ENCODE measurements at places on chromosomes 12 and 14. TPM values are rescaled to one million over a fixed set of nuclear protein-coding genes. Genes with fewer than 3 reads are reported as not detected.

- H3K27ac ChIP-seq = no peak overlapping the region
- no peaks in the 10 kb centered on the region for H3K36me3 ChIP-seq
- no peaks in the 10 kb centered on the region for H3K27me3 ChIP-seq
- H3K4me3 ChIP-seq = no peak overlapping the region
- DNase-seq = no peak
These were observed 169.5 kb upstream of the RTL1 start for GRCh38 chr14:101072945-101073597.

DNA sequence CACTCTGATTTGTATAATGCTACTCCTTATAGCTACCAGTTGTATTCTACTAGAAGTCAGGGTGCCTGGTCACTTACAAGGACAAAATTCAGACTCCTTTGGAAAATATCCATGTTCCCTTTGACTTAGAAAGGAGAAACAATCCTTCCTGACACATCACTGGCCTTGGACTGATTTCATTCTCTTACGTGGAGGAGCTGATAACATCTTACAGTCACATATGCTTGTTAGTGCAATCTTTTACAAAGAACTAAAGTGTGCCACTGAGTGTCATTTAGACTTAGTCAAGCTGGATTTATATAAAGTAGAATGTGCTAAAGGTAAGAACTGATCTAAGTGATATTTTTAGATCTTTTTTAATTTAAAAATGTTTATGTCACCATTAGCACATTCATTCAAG is 131.0 kb upstream of the TMTC2 start:
- DNase-seq = no peak
- H3K36me3 ChIP-seq = no peaks in the 10 kb centered on the region
- H3K27me3 ChIP-seq = no peaks in the 10 kb centered on the region

GRCh38 chr14:27040552-27040951 is 442.7 kb upstream of the NOVA1 start:
- H3K4me1 ChIP-seq = no peaks in the 10 kb centered on the region
- no peaks in the 10 kb centered on the region for H3K27me3 ChIP-seq
- no peaks in the 10 kb centered on the region for H3K36me3 ChIP-seq
- no peak overlapping the region for H3K27ac ChIP-seq

DNA sequence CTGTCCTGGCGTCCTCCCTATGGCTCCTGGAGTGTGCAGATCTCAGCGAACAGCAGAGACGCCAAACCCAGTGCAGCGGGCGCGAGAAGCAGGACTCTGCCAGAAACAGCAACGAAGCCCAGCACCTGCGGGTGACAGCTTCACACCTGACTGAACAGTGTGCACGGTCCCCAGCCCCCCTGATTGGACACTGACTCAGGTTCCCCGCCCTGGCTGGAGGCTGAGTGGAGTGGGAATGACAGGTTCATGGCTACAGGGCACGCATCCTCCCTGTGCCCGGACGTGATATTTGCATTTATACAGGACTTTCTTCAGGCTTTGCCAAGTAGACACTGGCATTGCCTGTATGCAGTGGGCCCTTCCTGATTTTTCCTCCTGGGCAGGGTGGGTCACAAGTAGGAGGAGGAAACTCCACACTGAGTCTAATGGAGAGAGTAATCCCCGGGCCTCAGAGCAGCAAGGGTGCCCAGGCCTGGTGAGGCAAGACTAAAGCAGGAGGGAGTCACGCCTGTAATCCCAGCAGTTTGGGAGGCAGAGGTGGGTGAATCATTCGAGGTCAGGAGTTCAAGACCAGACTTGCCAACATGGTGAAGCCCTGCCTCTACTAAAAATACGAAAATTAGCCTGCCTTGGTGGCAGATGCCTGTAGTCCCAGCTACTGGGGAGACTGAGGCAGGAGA is 71.6 kb downstream of the ASCL4 start:
- peaks cover 23% of the 10 kb centered on the region for H3K27me3 ChIP-seq
- no peaks in the 10 kb centered on the region for H3K36me3 ChIP-seq
- DNase-seq = no peak

DNA sequence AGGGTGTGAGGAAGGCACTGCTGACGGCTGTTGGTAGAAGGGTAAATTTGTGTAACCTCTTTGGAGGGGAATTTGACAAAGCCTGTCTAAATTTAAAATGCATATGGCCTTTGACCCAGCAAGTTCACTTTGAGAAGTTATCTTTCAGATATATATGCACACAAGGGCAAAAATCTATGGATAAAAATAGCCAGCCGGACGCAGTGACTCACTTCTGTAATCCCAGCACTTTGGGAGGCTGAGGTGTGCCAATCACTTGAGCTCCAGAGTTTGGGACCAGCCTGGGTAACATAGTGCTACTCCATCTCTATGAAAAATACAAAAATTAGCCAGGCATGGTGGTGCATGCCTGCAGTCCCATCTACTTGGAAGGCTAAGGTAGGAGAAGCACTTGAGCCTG is 13.4 kb downstream of the UBC start:
- H3K4me3 ChIP-seq = no peak overlapping the region
- no peak for DNase-seq
- H3K27ac ChIP-seq = no peak overlapping the region
- no peaks in the 10 kb centered on the region for H3K27me3 ChIP-seq

GRCh38 chr14:68253160-68253780 is 433.7 kb downstream of the RAD51B start:
- H3K4me1 ChIP-seq = peaks cover 30% of the 10 kb centered on the region
- H3K27ac ChIP-seq = no peak overlapping the region
- no peaks in the 10 kb centered on the region for H3K27me3 ChIP-seq
- H3K36me3 ChIP-seq = no peaks in the 10 kb centered on the region
- H3K4me3 ChIP-seq = no peak overlapping the region
- no peak for DNase-seq

GRCh38 chr14:91146661-91147060 is 32.8 kb downstream of the DGLUCY start:
- no peaks in the 10 kb centered on the region for H3K36me3 ChIP-seq
- H3K27ac ChIP-seq = peak overlapping the region; percentile 30
- no peaks in the 10 kb centered on the region for H3K27me3 ChIP-seq

GRCh38 chr12:131687346-131688125 is 23.4 kb upstream of the SFSWAP start:
- H3K4me3 ChIP-seq = no peak overlapping the region
- no peak for DNase-seq
- H3K27me3 ChIP-seq = no peaks in the 10 kb centered on the region
- no peaks in the 10 kb centered on the region for H3K36me3 ChIP-seq
- no peak overlapping the region for H3K27ac ChIP-seq
- H3K4me1 ChIP-seq = no peaks in the 10 kb centered on the region

- H3K27me3 ChIP-seq = no peaks in the 10 kb centered on the region
- no peak overlapping the region for H3K27ac ChIP-seq
- H3K36me3 ChIP-seq = no peaks in the 10 kb centered on the region
- peaks cover 6% of the 10 kb centered on the region for H3K4me1 ChIP-seq
These were observed 50.5 kb downstream of the IRF2BPL start for GRCh38 chr14:76977793-76978720.

GRCh38 chr14:100884456-100884855 is 19.1 kb downstream of the RTL1 start:
- no peaks in the 10 kb centered on the region for H3K27me3 ChIP-seq
- H3K4me1 ChIP-seq = no peaks in the 10 kb centered on the region
- H3K36me3 ChIP-seq = no peaks in the 10 kb centered on the region
- no peak for DNase-seq

- peaks cover 29% of the 10 kb centered on the region for H3K36me3 ChIP-seq
- no peaks in the 10 kb centered on the region for H3K4me1 ChIP-seq
- no peak overlapping the region for H3K4me3 ChIP-seq
- H3K27ac ChIP-seq = no peak overlapping the region
- no peak for DNase-seq
These were observed 41.4 kb downstream of the CBX5 start for GRCh38 chr12:54238531-54238930.

DNA sequence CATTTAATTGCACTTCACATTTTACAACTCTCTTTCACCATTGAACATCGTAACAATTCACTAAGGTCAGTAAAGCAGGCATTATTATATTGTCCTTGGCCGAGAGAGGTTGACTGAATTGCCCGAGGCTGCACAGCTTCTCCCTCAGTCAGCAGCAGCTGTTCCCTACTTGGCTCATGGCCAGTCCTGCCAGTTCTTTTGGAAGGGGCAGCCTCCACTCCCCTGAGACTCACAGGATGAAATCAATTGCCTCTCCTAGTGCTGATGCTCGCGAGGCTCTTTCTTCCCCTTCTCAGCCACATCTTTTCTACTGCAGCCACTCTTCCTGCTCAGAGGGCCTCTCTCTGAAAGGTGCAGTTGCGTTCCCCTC is 79.9 kb upstream of the KCNA1 start:
- no peak for DNase-seq
- H3K4me1 ChIP-seq = no peaks in the 10 kb centered on the region
- peaks cover 8% of the 10 kb centered on the region for H3K27me3 ChIP-seq
- H3K27ac ChIP-seq = no peak overlapping the region
- no peak overlapping the region for H3K4me3 ChIP-seq
- H3K36me3 ChIP-seq = no peaks in the 10 kb centered on the region

DNA sequence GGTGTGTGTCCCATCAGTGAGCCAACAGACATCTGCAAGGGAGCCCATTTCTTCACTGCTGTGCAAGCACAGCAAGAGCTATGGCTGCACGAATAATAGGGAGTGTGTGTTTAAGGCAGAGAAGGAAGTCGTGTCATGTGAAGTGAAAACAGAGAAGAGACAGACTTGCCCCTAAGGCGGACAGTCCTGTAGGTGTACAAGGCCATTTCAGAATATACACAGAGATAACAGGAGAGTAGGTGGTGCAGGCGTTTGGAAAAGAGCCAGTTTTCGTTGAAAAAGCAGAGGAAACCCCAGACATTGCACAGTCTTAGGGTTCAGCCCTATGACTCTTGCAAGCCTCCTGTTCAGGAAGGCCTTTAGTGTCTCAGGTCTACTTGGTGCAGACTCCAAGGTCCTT is 46.3 kb upstream of the RNU6-8 start:
- no peak overlapping the region for H3K27ac ChIP-seq
- no peaks in the 10 kb centered on the region for H3K36me3 ChIP-seq
- peaks cover 5% of the 10 kb centered on the region for H3K4me1 ChIP-seq
- DNase-seq = no peak
- H3K27me3 ChIP-seq = no peaks in the 10 kb centered on the region

GRCh38 chr14:72643317-72643801 is 250.5 kb downstream of the DPF3 start:
- H3K4me1 ChIP-seq = peaks cover 12% of the 10 kb centered on the region
- H3K27ac ChIP-seq = peak overlapping the region; percentile 49
- no peaks in the 10 kb centered on the region for H3K36me3 ChIP-seq
- no peaks in the 10 kb centered on the region for H3K27me3 ChIP-seq

DNA sequence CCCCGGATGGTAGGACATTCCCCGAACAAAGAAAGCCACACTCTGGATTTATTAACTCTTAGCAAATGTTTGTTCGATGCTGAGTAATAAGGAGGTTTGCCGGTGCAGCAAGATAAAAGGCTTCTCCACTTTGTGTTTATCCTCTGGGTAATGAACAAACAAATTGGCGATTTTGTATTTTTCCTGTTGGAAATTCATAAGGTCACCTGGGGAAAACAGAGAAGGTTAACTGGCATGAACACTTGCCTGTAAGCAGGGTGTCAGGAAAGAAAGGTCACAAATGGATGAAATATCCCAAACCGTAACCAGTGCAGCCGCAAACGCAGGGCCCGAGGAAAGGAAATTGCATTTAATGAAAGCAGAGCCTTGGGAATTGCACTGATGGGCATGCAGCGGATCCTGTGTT is 132.8 kb downstream of the RMST start:
- no peak overlapping the region for H3K4me3 ChIP-seq
- H3K4me1 ChIP-seq = no peaks in the 10 kb centered on the region
- no peaks in the 10 kb centered on the region for H3K36me3 ChIP-seq

GRCh38 chr14:78310272-78310671 is 140.1 kb downstream of the NRXN3 start:
- no peaks in the 10 kb centered on the region for H3K4me1 ChIP-seq
- H3K36me3 ChIP-seq = no peaks in the 10 kb centered on the region
- DNase-seq = no peak
- peaks cover 12% of the 10 kb centered on the region for H3K27me3 ChIP-seq
- no peak overlapping the region for H3K4me3 ChIP-seq

DNA sequence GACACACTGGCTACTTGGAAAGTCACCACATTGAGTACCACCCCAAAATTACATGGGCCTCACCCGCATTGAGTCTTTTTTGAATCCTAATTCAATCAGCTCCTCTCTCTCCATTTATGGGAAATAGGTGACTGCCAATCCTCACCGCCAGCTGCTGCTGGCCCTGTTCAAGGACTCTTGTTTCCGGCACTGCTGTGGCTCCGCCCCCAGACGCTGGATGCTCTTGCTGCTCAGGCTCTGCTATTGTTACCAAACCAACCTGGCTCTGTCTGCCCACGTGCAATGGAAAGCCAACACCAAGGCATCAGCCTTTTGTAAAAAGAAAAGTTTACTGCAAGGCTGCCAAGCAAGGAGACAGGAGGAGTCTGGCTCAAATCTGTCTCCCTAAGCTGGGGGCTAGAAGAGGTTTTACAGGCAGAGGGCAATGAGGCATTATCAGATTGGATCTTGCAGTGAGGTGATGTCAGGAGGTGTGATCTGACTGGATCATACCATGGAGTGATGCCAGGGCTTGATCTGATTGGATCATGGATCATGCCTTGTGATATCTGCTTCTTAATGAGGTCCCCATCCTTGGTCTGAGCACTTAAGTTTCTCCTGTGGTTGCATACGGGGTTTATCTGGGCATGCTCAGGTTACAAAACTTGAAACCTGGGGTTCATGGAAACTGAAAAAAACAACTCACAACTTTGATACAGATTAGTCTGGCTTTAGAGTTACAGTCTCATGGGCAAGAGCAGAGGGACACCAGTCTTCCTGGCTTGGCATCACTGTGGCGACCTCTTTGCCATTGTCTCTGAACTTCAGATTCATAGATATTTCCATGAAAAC is 117.1 kb upstream of the SLC35F4 start:
- no peak overlapping the region for H3K27ac ChIP-seq
- no peaks in the 10 kb centered on the region for H3K27me3 ChIP-seq
- no peak for DNase-seq

DNA sequence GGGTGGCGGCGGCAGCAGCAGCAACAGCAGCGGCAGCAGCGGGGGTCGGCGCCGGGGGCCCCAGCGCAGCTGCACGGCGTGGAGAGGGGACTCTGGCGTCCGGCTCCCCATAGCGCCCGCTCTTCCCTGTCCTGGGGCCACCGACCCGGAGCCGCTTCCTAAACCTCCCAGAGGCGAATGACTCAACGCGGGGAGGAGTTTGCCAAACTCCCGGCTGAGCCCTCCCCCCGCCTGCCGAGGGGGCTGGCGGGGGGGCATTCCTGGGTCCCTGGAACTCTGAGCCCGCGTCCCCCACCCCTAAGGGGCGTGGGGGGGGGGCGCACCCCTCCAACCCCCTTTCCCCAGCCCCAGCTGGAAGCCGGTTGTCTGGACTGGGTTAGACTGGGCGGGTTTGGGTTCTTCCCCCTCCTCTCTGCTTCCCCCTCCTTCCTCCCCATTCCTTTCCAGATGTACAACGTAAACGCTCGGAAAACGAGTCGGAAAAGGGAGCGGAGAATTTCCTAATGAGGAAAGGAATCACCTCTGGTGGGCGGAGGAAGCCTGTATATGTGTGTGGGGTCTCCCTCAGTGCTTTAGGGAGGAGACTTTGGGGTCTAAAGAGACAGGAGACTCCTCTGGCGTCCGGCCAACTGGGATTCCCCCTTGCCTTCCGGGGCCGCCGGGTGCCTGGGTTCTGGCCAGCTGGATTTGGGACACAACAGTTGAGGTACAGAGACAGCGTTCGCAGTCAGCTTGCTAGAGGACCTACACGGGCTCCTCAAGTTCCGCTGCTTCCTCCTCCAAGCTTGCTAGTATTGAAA is at the start of gene ITGA5:
TSS of gene ITGA5 (minus strand) at position 179 of the 800 bp plus-strand sequence. CDS start at position 111, 68 bp downstream.
- no peaks in the 10 kb centered on the region for H3K27me3 ChIP-seq

GRCh38 chr12:61490526-61491498 is 769.4 kb upstream of the USP15 start:
- H3K27ac ChIP-seq = no peak overlapping the region
- no peaks in the 10 kb centered on the region for H3K4me1 ChIP-seq
- no peaks in the 10 kb centered on the region for H3K27me3 ChIP-seq
- no peak overlapping the region for H3K4me3 ChIP-seq
- no peak for DNase-seq

The ITGA5 gene
- 50.9 TPM for total RNA-seq

The STXBP6 gene
- 3.5 TPM for total RNA-seq

The SMOC1 gene
- total RNA-seq = 4.2 TPM

The TAS2R31 gene
- 0.34 TPM for total RNA-seq

The CACNA1C gene
- 0.95 TPM for total RNA-seq

Measured in psoas muscle (tissue), 8 donors.